ENCODE measurements at places on chromosomes 3 and 15.

DNA sequence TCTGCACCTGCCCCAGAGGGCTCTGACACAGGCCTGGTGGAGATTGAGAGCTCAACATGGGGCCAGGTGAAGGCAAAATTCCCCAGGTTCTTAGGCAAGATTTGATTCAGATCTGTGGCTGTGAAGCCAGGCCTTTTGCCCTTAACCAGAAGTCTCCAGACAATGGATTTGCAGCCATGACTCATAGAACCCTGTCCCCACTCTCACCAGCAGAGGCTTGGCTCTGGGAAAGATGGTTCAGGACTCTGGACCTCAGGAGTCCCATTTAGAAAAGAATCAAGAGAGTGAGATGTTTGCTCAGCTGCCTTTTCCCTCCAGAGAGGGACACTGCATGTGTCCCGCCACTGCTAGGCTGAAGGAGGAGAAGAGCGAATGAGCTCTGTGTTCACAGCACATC, 361.4 kb upstream of the ICE2 start:
- no peak for DNase-seq

DNA sequence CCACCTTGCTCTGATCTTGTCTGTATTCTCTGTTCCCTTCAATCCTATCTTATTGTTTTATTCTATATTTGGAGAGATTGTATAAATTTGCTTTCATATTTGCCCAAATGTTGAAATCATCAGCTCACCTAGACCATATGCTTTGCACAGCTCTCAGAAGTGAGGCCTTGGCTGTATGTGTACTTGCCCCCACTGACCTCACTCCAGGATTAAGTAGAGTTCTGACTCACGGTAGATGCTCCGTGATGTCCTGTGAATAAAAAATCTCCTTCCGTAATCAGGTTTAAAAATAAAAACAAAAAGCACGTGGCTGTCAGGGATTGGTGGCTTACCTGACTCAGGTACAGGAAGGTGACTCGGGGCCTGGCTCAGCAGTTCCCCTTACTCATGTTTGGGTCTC, 162.2 kb downstream of the RYR3 start:
- no peak for DNase-seq

DNA sequence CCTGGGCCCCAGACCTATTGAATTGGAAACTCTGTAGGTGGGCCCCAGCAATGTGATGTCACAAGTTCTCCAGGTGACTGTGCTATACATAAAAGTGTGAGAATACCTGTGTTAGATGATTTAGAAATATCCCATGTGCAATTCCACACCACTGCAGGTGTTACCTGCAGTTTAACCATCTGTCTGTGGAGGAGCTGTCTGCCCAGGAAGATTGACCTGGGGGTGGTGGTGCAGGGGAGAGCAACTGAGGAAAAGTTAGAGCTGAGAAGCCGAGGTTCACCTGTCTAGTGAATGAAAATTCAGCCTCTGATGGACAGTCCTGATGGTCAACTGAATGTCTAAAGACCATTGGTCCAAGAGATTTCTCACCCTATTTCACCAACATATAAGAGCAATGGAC, 132.2 kb upstream of the SLC24A5 start:
- no peak for DNase-seq

GRCh38 chr15:38795471-38796245, 231.0 kb upstream of the RASGRP1 start:
- DNase-seq: no peak

DNA sequence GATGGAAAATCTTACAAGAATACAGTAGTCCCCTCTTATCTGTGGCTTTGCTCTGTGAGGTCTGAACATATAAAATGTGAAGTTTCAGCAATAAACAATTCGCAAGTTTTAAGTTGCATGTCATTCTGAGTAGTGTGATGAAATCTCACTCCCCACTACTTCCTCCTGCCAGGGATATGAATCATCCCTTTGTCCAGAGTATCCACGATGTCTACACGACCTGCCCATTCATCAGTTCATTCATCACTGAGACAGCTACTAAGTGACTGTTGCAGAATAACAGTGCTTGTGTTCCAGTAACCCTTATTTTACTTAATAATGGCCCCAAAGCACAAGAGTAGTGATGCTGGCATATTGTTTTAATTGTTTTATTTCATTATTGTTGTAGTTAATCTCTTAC, 489.2 kb upstream of the UBE2E2 start:
- peak; percentile 3 for DNase-seq

DNA sequence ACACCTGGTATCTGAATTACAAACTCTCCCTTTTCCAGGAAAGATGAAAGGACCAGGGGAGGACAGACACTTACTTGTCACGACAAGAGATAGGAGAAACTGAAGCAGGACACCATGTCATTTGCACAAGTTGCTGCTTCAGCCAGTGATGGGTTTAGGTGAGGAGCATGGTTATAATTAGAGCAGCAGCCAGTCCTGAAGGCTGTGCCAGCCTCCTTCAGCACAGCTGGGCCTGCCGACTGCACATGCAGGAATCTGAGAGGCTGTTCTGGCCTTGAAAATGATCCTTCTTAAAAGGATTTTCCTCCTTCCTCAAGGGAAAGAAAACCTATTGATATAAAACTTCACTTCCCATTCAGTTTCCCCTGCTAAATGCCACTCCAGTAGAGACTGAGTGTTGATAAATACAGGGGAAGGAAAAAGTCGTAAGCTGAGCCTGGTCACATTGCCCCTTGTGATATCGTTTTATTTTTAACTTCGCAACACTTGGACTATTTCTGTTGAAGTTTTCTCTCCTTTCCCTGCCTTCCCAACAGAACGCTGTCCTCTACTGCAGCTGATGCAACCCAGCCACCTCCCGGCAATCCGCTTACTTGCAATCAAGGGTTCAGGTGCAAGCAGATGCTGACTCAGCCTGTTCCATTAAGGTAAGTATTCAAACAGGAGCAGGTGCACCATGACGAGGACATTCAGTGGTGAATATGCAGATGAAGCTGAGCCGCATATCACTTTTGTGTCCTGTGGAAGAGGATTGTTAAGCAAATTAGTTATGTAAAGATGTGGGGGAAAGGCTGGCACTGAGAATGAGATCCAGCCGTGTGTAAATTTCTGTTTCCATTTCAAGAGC, at the start of gene FBXO40:
Gene FBXO40 (plus strand): TSS at position 524 of the 847 bp plus-strand sequence. CDS start 27,197 bp downstream, outside the sequence.
- no peak for DNase-seq

DNA sequence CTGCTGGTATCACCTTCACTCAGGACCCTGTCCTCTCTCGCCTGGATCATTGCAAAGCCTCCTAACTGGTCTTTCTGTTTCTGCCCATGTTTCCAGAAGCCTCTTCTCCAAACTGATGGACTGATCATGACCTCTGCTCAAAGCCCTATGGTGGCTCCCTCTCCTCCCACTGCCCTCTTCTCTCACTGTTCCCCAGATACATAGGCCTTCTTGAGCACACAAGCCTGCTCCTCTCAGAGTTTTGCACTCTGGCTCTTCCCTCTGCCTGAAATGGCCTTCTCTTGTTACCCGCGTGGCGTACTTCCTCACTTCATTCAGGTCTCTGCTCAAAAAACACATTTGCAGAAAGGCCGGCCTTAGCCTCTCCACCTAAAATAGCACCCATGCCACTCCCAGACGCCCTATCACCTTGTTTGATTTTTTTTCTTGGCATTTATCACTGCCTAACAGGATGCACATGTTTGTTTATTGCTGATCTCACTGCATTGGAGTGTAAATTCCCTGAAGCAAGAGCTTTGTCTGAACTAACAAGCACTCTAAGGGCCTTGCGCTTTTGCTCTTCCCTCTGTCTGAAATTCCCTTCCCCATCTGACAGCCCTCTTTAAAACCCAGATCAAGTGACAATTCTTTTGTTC, 1.4 kb upstream of the ETFA start:
- no peak for DNase-seq

DNA sequence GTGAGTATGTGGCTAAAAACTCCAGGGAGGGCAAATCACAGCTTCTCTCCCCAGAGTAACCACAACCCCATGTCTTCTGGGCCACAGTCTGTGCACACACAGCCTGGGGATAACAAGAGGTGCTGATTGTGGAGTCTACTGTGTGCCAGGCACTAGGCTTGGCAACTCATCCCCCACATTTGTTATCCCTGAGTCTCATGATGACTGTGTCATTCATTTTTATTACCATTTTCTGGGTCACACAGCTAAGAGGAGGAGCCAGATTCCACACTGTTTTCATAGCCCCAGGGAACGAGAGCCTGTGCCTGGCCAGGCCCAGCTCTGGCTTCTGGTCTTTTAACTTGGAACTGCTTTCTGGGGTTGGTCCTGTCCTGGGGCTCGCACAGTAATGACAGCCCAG, 34.5 kb downstream of the ESYT3 start:
- DNase-seq: no peak

DNA sequence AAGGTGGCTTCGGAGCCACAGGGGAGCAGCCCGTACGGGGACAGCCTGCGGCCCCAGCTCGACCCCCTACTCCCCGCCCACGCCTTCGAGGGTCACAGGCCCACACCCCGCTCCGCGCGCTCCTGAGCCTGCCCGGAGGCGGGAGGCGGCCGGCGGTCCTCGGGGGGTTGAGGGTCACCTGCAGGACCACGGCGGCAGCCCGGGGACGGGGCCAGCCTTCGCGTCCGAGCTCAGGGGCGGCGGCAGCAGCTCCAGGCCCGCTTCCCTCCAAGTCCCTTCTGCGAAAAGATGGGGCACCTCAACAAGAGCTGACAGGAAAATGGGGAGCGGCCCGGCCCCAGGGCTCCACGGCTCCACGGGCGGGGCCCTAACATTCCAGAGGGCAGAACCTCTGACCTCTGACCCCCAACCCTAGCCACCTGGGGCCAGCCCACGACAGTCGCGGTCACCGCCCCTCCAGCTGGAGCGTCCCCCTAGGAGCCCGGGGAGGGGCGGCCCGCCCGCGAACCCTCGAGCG, 428 bp downstream of the LYSMD4 start:
- no peak for DNase-seq

- no peak for DNase-seq
Observed at GRCh38 chr15:47332481-47332880, 384.8 kb upstream of the SEMA6D start.

GRCh38 chr3:173825730-173826129, 428.2 kb downstream of the NLGN1 start:
- DNase-seq: no peak

DNA sequence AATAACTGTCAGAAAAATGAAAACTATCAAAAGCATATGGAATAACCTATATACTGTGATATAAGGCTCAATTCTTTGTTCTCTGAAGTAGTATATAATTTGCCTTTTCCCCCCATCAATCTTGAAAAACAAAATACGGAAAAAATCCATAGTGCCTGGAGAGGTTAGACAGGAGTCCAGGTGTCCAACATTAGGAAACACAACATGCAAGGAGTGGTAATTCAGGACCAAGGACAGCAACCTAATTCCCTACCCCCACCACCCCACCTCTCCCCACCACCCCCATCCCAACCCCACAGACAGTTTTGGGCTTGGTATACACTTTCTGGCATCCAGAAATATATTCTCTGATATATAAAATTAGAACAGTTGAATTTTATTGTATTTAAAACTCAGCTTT, 55.1 kb upstream of the SLC25A26 start:
- DNase-seq: no peak

DNA sequence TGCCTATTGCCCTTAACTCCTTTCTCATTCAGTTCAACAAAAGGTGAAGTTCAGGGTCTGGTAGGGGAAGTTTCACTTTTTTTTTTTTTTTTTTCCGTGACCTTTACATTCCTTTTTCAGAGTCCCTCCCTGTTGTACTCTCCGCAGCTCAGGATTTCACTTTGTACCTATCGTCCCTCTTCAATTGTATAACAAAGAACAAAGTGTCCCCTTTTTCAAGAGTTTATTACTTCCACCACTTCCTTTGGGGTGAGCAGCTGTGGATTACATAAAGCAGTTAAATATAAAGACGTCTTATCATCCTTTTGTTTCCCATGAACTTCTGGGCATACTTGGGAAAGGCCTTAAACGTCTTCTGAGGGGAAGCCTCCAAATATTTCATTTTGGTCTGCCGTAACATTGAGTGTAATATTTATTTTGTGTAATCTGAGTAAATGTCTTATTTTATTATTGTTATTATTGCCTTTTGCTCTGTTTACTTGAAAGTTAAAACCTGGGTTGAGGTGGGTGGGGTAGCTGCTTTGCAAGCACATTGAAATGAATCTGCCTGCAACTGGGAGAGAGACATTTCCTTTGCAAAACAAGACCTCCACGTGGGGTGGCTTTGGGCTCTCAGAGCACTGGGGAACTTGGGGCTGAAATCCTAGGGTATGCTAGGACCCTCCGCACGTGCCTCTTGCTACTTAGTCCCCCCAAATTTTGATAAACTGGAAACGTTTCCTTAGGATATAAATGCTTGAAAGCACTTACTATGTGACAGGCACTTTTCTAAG, 169.4 kb downstream of the MCTP2 start:
- no peak for DNase-seq
